Jurkat, Clone E6-1 (cell line): ENCODE measurements at places on chromosomes 5 and 9.

GRCh38 chr5:55180016-55180415 is 7.0 kb upstream of the CDC20B start:
- no peak for DNase-seq

GRCh38 chr5:75706016-75706415 is 11.2 kb downstream of the POC5 start:
- DNase-seq: no peak

GRCh38 chr5:33035851-33036527 is 324.9 kb downstream of the NPR3 start:
- DNase-seq: no peak

DNA sequence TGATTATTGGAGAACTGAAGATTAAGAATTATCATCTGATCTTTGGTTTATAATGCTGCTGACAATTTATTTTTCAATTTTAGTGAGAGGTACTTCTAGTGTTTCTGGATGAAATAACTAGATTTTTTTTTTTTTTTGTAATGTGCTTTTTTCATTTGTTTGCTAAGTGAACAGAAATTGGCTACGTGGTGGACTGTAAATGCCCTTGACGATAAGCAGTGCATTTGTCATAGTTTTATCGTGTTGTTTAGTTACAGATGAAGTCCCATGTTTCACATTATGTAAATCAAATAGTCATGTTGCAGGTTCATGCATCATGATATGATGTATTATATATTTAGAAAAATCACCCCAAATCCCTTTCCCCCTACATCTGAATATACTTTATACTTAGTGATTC is 81.0 kb downstream of the ADAMTS19 start:
- no peak for DNase-seq

DNA sequence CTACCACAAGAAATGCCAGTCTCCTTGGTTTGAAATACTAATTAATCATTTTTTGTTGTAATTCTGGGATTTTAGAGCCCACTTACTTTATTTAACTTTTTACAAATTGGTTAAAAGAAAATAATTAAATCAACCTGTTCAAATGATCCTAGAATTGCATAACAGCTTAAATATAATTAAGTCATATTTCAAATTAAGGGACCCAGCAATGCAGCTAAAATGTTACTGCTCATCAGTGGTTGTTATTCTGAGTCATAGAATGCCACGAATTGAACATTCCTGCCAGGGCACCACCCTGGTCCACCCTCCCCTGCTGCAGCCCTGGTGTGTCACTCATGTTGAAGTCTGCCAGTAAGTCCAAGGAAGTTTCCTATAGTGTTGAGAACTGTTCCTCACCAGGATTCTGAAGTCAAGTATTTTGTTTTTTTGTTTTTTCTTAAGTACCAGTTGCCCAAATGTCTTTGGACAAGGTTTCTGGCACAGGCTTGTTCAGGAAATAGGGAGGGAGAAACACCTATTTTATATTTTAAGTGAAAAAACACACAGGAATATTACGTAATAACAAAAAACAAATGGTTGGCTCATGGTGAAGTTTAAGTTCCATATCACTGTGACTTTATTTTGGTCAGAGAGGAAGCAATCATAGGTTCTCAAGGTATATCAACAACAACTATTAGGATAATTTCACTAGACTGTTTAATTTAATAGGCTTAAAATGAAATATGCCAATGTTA is 4.3 kb upstream of the ITGA1 start:
- DNase-seq: no peak

DNA sequence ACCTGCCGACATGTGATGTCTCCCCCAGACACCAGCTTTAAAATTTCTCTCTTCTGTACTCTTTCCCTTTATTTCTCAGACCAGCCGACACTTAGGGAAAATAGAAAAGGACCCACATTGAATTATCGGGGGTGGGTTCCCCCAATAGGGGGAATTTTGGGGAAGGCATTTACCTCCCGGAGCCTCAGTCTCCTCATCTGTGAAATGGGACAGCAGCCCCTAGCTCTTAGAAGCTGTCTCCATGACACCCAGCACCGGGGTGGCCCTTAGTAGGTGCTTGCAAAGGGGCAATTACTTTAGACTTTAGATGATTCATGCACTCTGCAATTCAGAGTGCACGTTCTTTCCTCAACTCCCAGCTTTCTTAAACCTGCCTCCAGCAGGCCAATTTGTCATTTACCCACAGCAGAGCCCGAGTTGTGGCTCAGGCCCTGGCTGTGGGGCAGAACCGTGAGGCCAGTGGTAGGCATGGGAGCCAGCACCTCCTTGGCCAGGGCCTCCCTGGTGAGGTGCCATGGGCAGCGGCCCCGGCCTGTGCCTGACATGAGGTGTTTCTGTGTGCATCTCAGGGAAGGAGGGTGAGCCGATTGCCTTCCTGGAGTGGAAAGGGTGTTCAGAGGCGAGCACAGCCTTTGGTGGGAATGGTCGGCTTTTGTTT is 51.7 kb downstream of the SH3PXD2B start:
- DNase-seq: no peak

- DNase-seq: no peak
Measured at GRCh38 chr5:75405296-75405695, 68.3 kb downstream of the HMGCR start.

DNA sequence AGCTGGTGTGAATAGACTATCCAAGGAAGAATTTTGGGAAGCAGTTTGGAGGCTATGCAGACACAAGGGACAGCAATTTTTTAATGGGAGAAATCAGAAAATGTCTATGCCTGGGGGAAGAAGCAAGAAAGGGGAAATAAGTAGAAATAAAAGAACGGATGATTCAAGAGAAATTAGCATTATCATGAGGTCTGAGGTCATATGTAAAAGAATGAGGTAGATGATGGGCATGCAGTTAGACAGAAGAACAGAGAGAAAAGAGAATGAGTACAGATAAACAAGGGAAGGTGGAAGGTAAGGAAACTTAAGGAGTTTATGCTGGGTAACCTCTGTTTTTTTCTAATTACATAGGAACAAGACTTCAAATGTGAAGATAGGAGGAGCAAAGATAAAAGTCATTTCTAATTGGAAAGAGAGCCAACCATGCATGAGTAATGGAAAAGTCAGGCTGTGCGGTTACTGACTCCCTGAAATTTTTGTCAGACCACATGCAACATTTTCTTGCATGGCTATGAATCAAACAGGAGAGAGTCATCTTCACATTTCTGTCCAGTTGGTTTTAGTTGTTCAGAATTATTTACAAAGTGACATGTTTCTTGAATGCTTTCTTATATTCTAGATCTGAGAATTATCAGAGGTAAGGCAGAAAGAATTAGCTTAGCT is 101.0 kb upstream of the PIK3R1 start:
- DNase-seq: no peak

GRCh38 chr5:172909931-172910502 is 49.2 kb upstream of the RPL26L1 start:
- DNase-seq: no peak

- DNase-seq: no peak
Measured at GRCh38 chr5:180136630-180137381, 65.2 kb upstream of the RNF130 start.

DNA sequence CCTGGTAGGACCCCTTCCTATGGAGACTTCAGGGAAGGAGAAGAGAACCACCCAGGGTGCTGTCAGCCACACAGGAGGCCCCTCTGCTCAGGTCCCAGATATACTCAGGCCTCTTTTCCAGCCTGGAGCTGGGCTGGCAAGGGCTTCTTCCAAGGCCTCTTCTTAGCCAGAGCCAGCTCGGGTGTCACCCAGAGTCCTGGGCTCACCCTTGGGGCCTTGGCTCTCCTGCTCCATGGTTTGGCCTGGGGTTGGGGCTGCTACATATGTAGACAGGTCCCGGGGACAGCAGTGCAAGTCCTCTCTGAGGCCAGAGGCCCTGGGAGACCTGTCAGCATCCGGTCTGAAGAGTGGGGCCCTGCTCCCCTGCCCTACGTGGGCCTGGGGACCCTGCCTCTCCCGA is 22.8 kb downstream of the PAEP start:
- no peak for DNase-seq
